ENCODE measurements at places on chromosomes 7 and 10.

- no peak for DNase-seq
These were observed 118.6 kb downstream of the PON1 start for GRCh38 chr7:95205665-95206225.

- no peak for DNase-seq
These were observed 35.5 kb downstream of the GPRIN2 start for GRCh38 chr10:46520941-46521340.

GRCh38 chr10:119737823-119738222 is 12.0 kb downstream of the INPP5F start:
- DNase-seq: no peak

DNA sequence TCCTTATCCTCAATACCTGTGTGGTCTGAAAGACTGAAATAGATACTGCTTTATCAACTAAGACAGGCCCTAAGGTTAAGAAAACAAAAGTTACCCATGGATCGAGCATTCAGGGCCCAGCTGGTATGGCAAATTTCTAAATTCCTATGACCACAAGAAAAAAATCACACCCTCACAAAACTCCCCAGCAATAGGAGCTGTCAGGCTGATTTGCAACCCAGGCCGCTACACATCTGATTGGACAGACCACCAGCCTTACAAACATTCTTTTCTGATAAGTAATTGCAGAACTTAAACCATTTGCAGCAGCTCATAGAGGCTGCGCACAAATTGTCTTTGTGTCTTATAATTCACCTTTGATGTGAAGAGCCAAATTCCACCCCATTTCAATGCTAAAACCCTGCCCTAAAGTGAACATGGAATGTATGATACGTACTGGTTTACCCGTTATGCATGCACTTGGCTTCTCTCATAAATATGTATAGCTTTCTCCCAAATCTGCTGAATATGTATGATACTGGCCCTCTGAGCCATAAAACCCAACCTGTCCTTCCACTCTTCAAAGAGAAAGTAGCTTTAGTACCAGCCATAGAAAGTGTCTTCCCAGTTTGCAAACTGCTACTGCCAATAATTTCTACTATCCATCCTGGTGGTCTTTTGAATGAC is 842.5 kb downstream of the GRID1 start:
- no peak for DNase-seq

DNA sequence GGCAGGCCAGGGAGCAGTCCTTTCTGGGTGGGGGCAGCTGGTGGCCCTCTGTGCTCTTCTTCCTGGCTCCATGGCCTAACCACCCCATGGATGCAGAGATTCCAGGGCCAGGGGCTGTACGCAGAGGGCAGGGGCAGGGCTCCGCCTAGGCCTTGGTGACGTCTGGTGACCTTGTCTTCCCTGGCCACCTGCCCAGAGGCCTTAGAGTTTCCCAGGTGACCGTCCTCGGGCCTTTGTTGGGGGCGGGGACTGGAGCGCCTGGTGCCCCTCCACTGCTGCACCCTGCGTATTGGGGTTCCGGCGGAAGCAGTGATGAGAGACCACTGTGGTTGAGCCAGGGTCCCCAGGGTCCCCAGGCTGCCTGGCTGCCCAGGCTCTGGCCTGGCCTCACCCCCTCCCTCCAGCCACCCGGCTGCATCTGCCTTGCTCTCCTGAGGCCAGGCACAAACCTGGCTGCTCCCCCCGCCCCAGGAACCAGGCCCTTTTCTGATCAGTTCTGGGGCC is 10.3 kb downstream of the PWWP2B start:
- no peak for DNase-seq

DNA sequence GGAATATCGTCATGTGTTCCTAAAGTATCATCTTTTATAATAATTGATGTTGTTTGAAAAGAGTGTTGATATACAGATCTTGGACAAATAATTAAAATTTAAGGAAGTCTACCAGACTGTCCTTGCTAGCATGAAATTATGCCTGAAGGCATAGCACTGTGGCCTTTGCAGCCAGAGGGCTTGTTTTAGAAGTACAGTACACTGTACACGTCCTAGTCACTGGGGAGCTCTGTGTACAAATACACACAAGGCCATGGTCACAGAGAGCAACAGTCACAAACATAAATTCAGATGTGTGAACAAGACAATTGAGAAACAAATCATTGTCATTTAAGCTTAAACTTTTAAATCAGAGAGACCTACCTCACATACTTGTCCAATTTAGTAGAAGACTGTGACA is 133.0 kb downstream of the KIAA1217 start:
- DNase-seq: no peak

- no peak for DNase-seq
These were observed 79.2 kb downstream of the CCDC3 start for GRCh38 chr10:12922117-12922900.

DNA sequence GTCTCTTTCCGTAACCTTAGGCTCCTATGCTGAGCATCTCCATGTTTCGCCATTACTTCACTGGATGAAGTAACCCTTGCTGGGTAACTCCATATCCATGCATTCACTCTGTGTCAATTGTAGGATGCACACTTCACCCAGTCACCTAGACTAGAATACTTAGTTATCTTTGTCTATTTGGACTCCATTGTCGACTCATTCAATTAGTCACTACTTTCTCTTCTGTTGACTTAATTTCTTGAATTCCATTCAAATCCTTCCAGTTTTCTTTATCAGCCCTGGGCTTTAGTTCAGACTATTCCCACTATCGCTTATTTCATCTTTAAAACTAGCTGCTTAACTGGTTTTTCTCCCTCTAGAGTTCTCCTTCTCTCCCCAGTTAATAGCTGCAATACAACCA is 111.3 kb upstream of the TNS3 start:
- no peak for DNase-seq

DNA sequence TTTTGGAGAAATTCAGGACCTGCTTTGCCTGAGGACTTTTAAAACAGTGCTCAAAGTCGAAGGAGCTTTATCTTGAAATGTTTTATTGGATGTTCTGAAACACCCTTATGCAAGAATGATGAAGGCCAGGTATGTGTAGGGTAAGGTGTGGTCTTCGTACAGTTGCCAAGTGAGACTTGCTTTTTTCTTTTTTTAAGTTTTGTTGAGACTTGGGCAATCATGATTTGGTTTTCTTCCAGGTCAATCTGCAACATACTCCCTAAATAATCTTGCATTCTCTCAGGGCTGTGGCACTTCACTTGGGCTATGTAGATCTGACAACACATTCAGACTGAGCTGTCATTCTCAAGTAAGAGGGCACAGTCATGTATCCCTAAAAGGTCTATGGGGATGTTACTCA is 75.0 kb downstream of the GATA3 start:
- no peak for DNase-seq
